ENCODE measurements at places on chromosomes 1 and 21. TPM values are rescaled to one million over a fixed set of nuclear protein-coding genes. Genes with fewer than 3 reads are reported as not detected.

The CD5L gene
- not detected for total RNA-seq

The GUCA2B gene
- not detected for total RNA-seq

The OVAAL gene
- 0.53 TPM for total RNA-seq

The KCNT2 gene
- 7.3 TPM for total RNA-seq

The KCNN3 gene
- 3.2 TPM for total RNA-seq

The C1orf21 gene
- 61.3 TPM for total RNA-seq

The ANXA9 gene
- 0.15 TPM for total RNA-seq

The SLC50A1 gene
- 13.0 TPM for total RNA-seq

All from left cardiac atrium (tissue), 4 donors.